ENCODE measurements at places on chromosomes 4 and X.
A peak's percentile ranks its signal among the peaks of the same experiment; 100 is the strongest.

- DNase-seq: peak; percentile 14
Observed at GRCh38 chr4:185096032-185096653, 46.9 kb upstream of the SLC25A4 start.

DNA sequence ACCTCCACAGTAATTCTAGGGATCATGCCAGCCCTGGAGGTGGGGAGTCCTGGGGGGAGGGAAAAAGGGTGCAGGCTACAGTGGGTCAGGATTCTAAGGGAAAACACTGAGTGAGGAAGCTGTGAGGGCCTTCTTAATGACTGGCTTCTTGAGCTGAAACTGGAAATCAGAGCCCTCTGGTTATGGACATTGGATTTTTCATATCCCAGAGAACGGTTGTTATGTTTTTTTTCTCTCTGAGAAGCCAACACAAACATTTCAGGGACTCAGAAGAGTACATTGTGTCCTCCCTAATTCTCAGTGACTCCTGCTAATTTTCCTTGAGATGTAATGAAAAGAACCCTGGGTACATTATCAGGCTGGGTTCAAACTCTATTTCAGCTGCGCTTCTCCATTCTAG is 162.4 kb upstream of the PRDX4 start:
- DNase-seq: no peak

DNA sequence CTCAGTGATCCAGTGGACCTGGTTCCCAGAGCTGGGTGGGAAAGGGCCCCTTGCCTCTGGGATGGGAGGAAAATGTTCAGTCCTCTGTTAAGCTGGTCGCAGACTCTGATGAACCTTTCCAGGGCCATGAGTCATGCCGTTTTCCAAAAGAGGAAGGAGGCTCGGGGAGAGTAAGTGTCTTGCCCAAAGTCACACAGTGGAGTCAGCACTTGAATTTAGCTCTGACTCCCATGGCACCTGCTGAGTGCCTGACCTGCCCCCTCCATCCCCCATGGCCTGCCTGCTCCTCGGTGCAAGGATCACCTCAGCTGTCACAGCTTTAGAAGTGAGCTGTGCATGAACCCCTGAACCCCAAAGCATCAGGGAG is 14.0 kb upstream of the KIAA0232 start:
- DNase-seq: no peak

GRCh38 chr4:39320381-39321115 is 45.6 kb downstream of the RFC1 start:
- no peak for DNase-seq

DNA sequence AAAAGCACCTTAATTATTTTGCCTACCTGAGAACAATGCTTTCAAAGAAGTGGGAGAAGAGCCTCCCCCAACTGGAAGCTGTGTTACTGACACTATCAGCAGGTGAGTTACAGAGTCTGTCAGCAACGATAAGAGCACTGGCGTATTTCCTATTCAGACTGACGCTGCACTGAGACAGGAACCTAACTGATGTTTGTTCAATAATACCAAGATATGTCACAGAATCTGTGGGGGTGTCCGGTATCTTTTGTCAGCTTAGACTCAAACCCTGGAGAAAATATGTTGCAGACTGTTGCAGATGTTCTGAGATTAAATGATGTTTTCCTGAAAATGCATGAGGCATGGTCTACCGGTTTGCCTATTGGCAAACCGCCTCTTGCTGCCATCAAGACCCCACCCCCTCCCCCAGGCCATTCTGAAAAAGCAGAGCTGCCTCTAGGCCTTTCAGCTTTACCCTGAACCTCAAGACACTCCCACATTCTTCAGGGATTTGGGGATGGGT is 115.2 kb upstream of the KIT start:
- DNase-seq: no peak

- no peak for DNase-seq
Observed at GRCh38 chr4:151979819-151980218, 219.0 kb upstream of the GATB start.

DNA sequence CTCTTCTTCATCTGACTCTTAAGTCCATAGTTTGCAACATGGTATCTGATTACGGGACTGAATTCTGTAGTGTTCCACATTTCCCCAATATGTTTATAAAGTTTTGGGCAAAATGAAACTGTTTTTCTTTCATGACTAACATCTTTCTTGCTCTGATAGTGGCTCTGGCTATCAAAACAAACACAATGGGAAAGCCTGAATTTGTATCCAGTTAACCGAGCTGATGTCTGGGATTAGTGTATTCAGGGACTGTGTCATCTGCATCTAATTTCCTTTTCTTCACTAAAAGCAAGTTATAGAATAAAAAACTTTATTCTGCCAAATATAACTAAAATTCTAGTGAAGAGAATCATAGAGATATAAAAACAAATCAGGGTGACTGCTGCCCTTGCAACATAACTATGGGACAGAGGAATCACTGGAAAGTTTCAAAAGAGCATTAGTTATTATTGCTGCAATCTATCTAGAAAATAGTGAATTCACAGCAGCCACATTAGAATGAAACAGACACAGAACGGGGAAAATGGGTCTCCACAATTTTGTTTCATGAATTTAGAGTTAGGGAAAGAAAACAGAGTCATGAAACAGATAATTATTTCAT is 61.3 kb downstream of the ANTXR2 start:
- no peak for DNase-seq

DNA sequence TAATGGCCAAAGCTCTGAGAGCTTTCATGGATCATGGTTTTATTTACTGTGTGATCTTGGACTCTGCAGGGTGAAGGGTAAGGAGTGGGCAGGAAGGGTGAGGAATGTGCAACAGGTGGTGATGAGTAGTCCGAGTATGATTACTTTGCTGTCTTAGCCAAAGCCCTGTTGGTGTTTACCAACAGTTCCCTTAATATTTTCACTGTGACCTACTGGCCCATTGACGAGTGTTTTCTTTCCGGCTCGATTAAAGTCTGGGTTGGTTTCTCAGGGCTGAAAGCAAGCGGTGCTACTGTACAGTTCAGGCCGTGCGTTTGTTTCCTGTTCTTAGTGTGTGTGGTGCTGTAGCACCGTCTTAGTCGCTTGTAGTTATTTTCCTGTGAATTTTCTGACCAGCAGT is 2.6 kb downstream of the ARHGAP24 start:
- peak; percentile 35 for DNase-seq

GRCh38 chr4:153025406-153025805 is 89.3 kb downstream of the FHDC1 start:
- no peak for DNase-seq

GRCh38 chr4:157220371-157220881 is at the start of gene GRIA2:
TSS of gene GRIA2 (plus strand) at chr4:157220728. CDS start at chr4:157221043, 315 bp downstream.
- DNase-seq: no peak

GRCh38 chrX:150719621-150720020 is 26.4 kb downstream of the MTMR1 start:
- no peak for DNase-seq

DNA sequence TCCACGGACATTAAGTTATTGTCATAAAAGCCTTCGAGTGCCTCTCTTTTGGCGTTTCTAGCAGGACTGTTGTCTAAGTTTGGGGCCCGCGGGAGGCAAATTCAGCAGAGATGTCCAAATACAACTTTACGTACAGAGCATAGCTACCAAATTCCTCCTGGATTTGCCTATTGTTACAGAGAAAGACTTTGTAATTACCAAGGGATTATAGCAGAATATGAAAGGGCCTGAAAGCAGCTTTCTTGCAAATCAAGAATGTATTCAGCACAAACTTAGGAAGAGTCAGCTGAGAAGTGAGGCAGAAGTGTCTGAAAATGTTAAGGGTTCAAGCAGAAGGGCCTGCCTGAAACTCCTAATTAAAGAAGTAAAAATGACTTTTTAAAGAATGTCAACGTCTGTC is 1053.5 kb upstream of the TENM3 start:
- no peak for DNase-seq

DNA sequence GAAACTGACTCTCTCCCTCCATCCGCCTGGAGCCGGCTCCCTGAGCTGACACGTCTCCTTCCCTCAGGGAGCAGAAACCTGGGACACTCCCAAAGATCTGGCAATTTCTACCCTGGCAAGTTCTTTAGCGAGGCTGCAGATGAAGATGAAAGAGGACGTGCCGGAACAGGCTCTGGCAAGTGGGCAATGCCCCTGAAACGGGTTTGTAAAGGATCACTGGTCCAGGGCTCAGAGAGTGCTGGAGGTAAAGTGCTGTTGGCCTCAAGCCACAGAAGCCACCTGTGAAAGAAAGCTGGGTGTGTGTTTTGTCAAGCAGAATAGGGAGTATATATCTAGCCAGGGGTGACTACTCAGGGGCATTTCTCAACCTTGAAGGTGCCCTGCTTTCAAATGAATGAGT is 131.4 kb upstream of the ATP6AP2 start:
- no peak for DNase-seq

DNA sequence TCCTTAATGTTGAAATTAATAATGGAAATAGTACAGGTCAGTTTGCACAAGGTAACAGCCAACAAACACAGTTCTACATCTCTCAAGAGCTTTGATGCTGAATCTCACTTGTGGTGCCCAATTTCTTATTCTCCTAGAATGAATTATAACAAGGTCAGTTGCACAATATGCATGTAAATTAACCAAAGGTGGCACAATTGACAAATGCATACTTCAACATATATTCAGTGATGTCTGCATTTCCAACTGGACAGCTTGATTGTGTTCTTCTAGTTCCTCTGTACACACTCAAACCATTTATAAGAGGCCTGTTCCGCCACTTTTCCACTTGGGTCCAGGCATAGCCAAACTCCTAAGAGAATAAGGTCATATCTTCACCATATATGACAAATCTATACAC is 210.3 kb upstream of the EPHA5 start:
- DNase-seq: no peak

- no peak for DNase-seq
Observed at GRCh38 chrX:42567268-42567667, 210.7 kb downstream of the PPP1R2C start.

- no peak for DNase-seq
Observed at GRCh38 chrX:72373136-72373535, 67.4 kb upstream of the CITED1 start.

- no peak for DNase-seq
Observed at GRCh38 chr4:31192341-31192740, 472.2 kb downstream of the PCDH7 start.

GRCh38 chr4:56067826-56068225 is 119.1 kb downstream of the CEP135 start:
- no peak for DNase-seq

- DNase-seq: no peak
Observed at GRCh38 chrX:72687396-72687795, 26.7 kb downstream of the PHKA1 start.

- no peak for DNase-seq
Observed at GRCh38 chr4:128305942-128306341, 18.3 kb upstream of the PGRMC2 start.

DNA sequence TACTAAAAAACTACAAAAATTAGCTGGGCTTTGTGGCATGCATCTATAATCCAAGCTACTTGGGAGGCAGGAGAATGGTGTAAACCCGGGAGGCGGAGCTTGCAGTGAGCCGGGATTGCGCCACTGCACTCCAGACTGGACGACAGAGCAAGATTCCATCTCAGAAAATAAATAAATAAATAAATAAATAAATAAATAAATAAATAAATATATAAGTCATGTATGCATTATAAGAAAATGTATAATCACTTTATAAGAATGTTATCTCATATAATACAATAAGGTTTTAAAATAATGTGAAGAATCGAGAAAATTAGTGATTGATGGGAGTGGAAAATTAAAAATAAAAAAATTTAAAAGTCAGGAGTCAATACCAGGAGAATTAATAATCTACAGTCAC is 127.5 kb downstream of the GALNTL6 start:
- no peak for DNase-seq

DNA sequence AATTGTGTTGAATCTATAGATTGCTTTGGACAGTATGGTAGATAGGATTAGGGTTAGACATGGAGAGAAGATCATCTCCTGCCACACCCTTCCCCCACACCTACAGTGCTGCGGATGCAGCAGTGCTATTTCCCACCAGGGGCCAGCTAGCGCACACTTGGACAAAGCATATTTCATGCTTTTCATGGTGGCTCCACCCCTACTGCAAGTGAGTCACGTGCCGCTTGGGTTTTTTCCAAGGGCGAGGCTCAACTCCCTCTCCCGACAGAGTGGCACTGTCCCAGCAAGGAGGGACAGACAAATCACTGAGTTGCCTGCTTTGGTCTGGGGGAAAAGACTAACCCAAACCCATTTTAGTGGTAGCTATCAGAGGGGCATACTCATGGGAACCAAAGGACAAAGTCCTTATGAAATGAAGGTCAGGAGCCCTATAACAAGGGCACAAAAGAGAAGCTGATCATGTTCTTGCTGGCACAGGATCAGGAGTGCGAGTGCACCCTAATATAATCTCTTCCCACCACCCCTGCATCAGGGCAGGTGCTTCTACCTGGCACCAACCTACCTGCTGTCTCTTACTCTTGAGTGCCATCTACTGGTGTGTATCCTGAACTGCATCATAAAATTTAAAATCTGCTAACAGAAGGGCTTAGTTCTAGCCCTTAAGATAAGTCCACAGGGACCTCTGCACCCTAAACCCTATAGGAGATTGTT is 55.1 kb upstream of the PGAM4 start:
- peak; percentile 37 for DNase-seq

DNA sequence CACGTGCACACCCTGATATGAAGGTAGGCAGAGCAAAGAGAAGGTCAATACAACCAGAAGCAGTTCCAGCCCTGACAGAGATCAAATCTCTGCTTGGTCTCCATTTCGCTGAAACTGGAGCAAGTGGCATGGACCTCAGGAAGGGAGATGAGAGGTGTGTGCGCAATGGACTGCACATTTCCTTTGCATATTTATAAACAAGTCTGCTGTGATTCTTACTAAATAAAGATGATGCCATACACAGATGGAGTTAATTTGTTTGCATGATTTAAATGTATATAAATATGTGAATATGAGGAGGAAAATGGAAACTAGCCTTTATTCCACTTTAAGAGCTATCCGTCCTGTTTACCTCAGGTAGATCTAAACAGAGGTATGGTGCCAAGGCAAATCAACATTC is 2.1 kb upstream of the SCRG1 start:
- DNase-seq: no peak

- DNase-seq: no peak
Observed at GRCh38 chrX:134294548-134294947, 57.6 kb downstream of the CCDC160 start.

- DNase-seq: no peak
Observed at GRCh38 chr4:140640150-140640748, 71.5 kb upstream of the UCP1 start.

DNA sequence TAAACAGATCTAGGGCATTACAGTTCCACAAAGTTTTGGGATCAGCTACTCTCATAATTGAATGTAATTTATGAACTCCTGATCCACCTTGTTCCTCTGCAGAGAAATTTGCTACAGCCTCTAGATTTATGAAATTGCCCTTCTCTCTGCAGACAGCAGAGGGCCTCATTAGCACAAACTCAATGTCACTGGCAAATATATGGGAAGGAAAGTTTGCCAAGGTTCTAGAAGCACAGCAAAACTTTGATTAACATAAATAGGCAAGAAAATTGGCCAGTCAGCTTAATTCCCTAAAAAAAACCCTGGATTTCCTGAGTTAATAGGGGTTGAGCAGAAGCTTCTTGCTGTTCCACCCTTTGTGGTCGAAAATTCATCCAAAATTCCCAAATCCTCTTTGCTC is 31.5 kb downstream of the PRPS1 start:
- no peak for DNase-seq

- DNase-seq: no peak
Observed at GRCh38 chrX:32185160-32185559, 1026.2 kb downstream of the DMD start.

All from germinal center (tissue), 1 donor.